ENCODE measurements at places on chromosomes 6 and 20.

DNA sequence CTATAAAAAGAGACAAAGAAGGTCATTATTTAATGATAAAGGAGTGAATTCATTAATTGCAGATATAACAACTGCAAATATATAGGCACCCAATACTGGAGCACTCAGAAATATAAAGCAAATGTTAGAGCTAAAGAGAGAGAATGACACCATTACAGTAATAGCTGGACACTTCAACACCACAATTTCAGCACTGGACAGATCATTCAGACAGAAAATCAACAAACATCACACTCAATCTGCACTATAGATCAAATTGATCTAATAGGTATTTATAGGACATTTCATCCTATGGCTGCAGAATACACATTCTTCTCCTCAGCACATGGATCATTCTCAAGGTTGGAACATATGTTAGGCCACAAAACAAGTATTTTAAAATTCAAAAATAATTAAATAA is 72.7 kb downstream of the MAP7 start:
- DNase-seq, result no peak

DNA sequence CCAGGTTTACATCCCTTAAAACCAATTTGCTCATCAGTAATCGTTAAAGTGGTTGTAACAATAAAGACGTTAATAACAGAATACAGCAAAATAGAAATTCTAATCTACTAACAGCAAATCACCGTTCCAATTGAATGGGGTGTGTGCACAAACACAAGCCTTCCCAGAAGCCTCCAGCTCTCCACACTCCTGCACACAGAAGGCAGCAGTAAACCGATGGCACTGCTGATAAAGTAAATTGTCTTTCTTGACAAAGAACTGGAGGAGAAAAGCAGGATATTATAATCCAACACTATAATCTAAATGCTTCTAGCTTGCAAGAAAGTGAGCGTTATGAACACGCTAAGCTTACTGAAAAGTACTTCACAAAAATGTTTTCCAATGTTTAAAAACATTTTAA is 7.0 kb downstream of the ZNF217 start:
- DNase-seq, result no peak

GRCh38 chr20:57849121-57849520 is 139.3 kb upstream of the PMEPA1 start:
- no peak for DNase-seq

DNA sequence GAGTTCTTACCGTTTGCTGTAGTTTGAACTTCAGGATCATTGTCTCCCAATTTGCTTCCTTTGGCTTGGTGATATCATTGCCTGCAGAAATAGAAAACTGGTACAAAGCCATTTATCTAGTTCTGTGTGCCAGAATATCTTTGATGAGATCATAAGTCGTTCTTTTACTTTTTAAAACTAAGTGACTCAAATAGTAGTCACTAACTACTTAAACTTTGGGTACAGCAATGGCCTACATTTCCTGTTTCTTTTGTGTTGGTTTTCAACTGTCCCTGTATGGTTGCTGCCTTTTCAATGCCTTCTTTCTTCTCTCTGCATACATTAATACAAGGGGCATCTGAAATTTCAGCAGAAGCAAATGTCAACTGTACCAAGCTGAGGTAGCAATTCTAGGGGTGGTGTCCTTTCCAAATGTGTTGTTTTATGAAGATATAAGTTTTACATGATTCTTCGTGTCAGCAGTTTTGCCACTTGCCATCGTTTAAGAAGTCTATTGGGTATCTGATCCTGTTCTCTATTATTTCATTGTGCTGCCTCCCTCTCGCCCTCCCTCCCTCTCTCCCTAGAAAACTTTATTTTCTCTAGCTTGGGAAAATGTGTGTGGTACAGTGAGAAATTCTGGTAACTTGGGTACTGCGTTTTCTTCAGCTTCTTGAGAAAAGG is 238.5 kb downstream of the FARS2 start:
- no peak for DNase-seq

DNA sequence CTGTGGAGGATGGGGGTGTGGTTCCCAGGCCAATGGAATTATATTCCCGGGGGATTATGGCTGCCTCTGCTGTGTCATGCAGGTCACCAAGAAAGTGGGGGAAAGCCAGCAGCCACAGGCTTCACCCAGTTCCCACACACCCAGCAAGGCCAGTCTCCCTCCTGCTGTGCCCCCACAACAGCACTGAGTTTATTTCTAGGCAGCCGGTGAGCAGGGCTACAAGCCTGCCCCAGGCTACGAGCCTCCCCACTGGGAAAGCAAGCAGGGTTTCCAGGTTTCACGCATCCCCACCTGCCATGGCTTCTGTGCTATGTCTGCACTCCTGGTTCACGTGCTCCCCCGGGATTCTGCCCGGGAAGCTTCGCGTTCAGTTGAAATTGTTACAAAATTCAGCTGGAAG is 72.6 kb downstream of the ERMARD start:
- no peak for DNase-seq

GRCh38 chr20:45191926-45192325 is 14.9 kb upstream of the SEMG1 start:
- DNase-seq, result no peak

DNA sequence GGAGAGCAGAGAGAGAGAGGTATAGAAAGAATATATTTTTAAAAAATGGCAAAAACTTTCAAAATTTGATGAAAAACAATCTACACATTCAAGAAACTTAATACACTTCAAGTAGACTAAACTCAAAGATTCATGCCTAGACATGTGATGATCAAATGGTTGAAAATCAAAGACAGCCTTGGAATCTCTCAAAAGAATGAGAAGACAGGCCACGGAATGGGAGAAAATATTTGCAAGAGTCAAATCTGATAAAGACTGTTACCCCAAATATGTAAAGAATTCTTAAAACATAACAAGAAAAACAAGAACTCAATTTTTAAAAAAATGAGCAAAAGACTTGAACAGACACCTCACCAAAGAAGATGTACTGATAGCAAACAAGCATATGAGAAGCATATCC is 49.7 kb downstream of the THEMIS start:
- no peak for DNase-seq

- DNase-seq, result no peak
Measured at GRCh38 chr6:49038294-49038822, 424.7 kb downstream of the MMUT start.

GRCh38 chr6:87873556-87873955 is 171.5 kb upstream of the AKIRIN2 start:
- DNase-seq, result no peak

- DNase-seq, result peak; percentile 62
Measured at GRCh38 chr6:149864578-149865535, 698 bp upstream of the LRP11 start.
